ENCODE measurements at places on chromosomes 2 and 18.

DNA sequence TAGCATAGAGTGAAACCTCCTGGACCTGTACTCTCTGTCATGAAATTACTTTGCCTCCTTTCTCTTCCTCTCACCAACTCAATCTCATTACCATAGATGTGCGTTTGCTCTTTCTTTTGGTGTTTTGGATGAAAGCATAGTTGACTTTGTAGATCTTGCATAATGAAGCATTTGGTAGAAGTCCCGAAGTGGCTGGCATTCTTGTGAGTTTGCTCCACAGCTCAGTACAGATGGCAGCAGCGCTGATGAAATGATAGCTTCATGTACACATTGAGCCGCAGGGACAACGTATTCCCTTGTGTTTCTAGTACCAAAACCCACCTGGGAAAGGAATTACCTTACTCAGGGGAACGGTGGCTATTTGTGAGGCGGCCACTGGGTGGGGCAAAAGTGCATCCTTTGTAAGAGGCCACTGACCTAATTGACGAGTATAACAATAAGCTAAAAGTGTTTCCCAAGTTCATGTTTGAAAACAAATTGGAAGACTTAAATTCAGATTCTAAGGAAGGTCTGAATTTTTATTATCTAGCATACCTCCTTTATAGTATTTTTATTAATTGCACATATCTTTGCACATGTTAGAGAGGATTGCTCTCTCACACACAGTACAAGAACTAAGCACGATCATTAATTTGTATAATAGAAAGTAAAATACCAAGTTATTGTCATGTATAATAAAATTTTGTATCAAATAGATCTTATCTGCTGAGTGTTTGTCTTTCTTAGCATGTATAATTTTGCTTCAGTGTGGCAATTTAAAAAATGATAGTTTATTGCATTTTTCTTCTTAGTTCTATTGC lies 25.4 kb upstream of the CDH7 start:
- DNase-seq = no peak

DNA sequence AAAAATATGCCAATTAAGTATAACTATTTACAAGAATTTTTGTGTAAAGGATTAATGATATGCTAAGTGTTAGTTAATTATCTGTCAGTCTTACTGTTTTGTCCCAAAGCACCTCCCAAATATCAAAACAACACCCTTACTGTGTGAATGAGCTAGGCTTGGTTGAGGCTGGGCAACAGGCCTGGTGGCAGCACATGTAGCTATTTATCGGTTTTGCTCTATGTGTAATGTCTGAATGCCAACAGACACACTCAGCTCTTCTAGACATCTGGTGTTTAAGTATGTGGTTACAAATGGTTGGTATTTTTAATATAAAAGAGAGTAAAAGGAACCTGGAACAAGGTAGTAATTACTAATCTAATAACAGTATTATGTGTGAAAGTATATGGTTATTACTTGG lies 175.3 kb downstream of the RAB3GAP1 start:
- no peak for DNase-seq

- DNase-seq = no peak
Observed at GRCh38 chr2:48059975-48060374, 153.7 kb upstream of the FBXO11 start.

GRCh38 chr2:118121986-118122524 lies 33.8 kb downstream of the INSIG2 start:
- DNase-seq = no peak

DNA sequence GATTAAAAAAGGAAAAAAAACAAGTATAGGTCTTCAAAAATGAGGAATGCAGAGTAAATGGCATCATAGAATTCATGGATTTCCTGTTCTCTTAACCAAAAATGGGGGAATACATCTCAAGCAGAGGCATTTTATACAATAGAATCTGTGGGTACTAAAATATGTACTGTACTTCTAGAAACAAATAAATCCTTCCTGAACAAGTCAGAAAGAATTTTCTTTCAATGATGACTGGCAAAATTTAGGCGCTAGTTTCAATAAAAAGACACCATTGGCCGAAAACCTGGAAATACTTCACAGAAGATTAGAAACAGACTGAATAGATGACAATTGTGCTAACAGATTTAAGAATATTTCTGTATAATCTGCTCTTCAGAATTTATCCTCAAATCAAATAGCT lies 15.1 kb downstream of the TRAK2 start:
- DNase-seq = no peak

DNA sequence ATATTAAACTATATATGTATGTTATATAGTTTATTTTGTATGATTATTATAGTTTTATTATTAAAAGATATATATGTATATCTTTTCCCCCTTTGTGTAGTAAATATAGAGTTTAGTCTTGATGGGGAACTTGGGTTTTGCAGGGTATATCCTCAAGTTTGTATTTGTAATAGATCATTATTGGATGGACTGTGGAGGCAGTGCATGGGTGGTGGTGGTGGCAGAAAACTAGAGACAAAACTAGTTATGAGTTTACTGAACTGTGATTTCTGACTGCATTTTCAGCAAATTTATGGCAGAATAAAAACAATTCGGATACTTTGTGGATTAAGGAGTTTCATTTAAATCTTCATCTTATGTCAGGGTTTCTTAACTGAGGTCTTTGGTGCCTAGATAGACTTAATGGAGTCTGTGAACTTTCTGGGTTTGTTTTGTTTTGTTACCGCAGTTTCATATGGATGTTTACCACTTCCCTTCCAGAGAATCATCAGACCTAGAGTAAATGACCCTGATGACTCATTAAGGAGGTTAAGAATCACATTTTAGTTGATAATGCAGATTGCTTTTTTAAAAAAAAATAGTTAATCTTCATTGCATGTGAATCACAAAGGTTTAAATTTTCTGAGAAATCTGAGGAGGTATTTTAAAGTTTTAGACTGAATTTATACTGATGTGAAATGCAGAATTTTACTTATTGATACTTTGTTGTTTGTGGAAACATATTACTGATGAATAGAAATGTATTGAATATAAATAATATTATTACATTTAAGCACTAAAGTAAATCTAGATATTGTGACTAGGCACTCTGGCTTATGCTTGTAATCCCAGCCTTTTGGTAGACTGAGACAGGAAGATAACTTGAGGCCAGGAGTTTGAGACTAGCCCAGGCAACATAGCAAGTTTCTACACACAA lies 14.5 kb downstream of the EPC2 start:
- DNase-seq = no peak

DNA sequence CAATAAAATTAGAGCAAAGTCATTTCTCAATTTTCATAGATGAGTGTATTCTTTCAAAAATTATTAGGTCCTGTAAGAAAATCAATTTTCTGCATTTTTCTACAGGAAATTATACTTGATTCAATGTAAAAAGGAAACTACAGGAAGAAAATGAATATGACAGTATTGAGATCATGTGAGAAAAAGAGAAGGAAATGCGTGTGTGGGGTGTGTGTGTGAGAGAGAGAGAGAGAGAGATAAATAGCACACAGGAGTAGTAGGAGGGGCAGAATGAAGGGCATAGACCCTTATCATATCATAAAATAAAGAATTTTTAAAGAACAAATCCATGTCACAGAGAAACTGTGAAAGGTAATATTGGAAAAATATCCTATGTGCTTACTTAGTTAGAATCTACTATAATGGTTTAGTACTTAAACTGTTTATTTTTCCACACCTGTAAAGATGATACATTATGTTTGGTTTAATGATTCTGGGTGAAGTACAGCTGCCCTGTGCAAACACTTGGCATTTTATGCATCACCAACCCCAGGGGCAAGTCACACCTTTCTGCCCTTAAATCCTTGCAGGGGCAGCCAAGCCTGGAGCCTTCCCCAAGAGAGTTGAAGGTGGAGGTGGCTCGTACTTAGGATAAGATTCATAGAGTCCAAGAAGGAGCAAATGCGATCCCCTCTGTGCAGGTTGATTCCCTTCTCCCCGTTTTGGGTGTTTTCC lies 276.4 kb downstream of the TGIF1 start:
- DNase-seq = no peak

- DNase-seq = no peak
Observed at GRCh38 chr18:7812431-7813063, 245.4 kb downstream of the PTPRM start.

- no peak for DNase-seq
Observed at GRCh38 chr18:49645196-49645595, 83.3 kb downstream of the LIPG start.

DNA sequence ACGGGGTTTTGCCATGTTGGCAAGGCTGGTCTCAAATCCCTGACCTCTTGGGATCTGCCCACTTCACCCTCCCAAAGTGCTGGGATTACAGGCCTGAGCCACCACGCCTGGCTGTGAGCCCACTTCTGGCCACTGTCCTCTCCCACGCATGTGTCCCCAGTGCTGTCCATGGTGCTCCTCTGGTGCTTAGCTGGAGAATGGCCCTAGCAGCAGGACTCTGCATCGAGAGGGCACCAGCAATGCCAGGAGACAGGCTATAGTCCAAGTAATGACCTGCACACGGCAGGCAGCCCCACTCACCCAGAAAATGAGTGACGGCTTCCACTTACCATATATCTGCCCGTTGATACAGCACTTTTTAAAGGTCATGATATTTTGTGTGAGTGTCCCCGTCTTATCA lies 66.3 kb upstream of the NARS1 start:
- DNase-seq = no peak

GRCh38 chr2:234136461-234136860 lies 86.0 kb downstream of the SPP2 start:
- DNase-seq = no peak

GRCh38 chr2:9473985-9474360 lies 378 bp upstream of the IAH1 start:
- DNase-seq = peak; percentile 64

- no peak for DNase-seq
Observed at GRCh38 chr2:176753752-176754474, 458.7 kb upstream of the HNRNPA3 start.

GRCh38 chr2:59413751-59414570 lies 1139.5 kb downstream of the BCL11A start:
- no peak for DNase-seq

DNA sequence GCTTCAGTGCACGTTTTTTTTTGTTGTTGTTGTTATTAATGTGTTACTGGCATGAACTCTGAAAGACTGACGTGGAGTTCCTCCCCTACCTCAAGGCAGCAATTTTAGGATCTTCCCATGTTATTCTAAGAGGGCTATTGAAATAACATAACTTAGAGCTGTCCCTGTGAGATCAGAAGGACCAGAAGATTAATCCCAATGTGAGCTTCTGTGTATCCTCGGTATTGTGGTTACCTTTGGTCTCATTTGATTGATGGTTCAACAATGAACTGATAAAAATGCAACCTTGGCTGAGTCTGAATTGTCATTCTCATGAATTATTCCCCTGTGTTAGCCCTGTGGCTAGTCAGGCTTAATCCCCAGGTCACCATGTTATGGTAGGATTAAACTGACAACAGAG lies 394.1 kb downstream of the TRIB2 start:
- no peak for DNase-seq

DNA sequence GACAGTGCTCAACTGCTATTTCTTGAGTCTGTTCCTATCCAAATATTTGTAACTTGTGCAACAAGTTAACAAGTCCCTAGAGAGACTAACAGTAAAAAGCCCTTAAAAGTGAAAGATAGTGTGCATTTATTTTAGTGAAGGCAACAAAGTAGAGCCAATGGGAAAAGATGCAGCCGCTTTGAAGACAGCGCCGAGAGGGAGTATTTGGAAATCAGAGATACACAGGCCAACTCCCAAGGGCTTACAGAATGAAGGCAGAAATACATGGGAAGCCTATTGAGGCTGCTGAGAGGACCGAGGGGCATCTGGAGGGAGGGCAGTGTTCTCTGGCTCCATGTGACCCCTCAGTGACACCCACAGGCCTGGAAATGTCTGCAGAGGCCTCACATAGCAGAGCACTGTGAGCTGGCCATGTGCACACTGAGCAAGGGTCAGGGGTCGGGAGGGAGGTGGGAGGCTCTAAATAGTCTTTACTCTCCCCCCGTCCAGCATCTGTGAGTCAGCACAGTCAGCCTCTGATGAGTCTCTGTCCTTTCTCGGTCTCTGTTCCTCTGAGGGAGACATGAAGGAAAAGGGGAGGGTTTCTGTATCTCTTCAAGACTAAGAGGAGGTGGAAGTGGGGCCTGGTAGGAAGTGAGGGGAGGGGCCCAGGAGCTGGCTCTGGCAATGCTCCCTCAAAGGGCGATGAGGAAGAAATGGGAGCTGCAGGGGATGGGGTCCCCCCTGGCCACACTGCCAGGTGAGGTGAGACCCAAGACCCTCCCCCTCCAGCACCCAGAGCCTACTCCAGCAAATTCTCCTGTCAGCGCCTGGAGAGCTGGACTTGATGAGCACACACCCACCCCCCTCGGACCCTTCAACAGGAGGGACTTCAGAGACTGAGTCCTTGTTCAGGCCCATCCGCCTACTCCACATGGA lies 133.6 kb downstream of the SP3 start:
- DNase-seq = no peak

DNA sequence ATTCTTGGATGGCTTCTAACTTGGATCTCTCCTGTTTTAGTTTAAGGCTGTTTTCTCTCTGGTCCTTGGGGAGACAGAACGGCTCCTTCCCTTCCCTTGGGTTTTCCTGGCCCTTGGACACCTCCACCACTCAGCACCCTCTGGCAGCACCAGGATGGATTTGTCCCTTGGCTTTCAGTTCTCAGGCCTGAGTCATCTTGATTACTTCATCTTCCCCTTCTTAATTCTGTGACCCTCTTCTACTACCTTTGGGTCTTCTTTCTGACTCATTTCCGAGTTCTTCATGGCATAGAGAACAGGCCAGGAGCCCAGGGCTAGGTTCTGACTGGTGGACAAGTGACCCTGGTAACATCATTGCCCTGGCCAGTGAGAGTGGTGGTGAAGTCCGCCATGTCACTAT lies 14.9 kb downstream of the IGFBP2 start:
- DNase-seq = no peak

- DNase-seq = no peak
Observed at GRCh38 chr2:172198908-172199307, 96.2 kb upstream of the DLX2 start.

DNA sequence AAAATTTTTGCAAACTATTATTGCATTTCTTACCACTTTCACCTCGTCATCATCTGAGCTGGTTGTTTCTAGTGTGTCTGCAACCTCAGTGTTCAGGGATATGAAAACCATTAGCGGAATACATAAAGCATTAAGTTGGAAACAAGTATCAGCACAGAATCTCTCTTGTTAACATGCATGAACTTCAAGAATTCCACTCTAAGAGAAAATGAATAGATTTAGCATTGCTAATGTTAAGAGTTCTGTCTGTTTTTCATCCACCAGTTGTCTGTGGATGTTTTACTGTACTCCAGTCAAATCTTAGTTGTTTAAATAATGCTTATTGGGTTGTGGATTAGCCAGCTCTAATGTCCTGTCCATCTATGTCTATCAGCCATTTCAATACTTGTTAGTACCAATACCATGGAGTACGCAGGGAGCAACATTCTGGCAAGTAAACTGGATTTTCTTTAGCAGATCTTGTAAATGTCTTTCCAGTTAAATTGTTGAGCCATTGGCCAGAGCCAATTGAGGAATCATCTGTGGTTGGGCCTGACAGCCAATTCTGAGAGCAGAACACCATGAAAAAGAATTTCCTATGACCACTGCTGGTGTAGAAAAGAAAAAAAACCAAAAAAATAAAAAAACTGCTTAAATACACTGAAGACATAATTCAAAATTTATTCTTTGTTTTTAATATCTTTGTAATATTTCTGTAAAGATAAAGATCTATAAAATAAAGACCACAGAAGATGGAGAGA lies 82.5 kb downstream of the SLC8A1 start:
- DNase-seq = no peak

- DNase-seq = no peak
Observed at GRCh38 chr2:13284688-13285087, 568.0 kb downstream of the TRIB2 start.

- no peak for DNase-seq
Observed at GRCh38 chr2:136222862-136223261, 104.9 kb upstream of the CXCR4 start.

GRCh38 chr2:183409662-183410061 lies 285.4 kb downstream of the NUP35 start:
- DNase-seq = no peak
